ENCODE measurements at places on chromosomes 1 and 21.

- no peak for DNase-seq
These were observed 162.5 kb upstream of the SGIP1 start for GRCh38 chr1:66371233-66372005.

DNA sequence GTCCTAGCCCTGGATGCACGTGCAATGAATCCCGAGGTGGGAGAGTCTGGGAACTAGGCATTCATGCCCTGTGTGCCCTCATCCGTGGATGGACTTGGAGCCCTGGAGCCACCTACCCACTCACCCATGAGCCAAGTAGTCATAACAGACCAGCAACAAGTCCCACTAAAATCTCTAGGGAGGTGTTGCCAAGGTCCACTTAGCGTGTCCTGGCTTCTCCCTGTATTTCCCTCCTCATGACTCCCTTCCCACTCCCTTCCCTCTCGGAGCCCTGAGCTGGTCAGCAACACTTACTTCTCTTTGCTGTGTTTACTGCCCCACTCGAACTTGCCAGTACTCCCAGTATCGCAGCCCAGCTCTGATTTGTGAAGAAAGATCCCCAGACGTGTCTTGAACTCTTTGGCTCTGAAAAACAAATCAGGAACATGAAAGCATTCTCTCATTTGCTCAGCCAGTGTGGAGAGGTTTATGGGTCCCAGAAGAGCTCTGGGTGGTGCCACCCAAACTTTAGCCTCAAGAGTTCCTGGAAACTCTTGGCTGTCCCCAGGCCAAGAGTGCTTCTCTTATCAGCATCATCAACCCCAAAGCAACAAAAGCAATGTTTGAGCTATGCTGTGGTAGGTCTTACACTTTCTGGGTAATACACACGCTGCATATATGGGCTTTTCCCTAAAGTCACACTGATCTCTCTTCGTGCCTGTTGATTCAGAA is 1.1 kb downstream of the RGS16 start:
- no peak for DNase-seq

DNA sequence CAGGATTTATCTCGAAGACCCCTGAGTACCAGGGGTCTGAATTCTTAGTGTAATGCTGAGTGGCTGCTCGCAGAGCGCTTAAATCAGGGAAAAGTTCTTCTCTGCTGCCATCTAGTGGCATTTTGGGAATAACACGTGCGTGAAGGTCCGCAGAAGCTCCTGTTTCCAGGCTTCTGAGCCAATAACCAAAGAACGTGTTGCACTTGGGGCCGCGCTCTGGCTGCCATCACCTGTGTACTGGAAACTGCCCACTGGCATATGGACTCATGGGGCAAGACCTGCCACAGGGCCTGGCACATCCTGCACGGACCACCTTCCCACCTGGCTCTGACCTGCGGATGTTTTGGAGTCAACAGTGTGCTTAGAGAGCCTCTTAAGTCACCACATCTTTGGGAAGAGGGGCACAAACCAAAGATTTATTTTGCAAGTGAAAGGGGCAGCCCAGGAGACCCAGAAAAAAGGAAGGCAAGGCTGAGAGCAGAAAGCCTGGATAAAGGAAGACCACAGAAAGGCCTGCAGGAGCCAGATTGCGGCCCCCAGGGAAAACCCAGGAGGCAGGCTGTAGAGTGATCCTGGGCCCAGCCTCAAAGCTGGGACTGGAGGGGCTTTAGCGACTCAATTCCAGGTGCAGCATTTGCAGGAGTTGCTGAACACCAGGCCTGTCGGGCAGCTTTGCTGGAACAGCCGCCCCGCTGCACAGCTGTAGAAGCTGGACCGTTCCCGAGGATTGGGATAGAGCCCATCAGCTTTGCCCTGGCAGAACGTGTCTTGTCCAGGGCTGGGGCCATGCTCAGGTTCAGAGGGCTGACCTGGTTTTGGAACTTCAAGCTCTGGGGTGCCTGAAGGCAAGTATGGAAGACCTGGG is 13.0 kb downstream of the CHIT1 start:
- DNase-seq: peak; percentile 84

- peak; percentile 31 for DNase-seq
These were observed 33.1 kb upstream of the DIP2A start for GRCh38 chr21:46425571-46425970.

- no peak for DNase-seq
These were observed 30.1 kb downstream of the SLC66A1 start for GRCh38 chr1:19342062-19342750.

GRCh38 chr1:219945795-219946194 is 17.4 kb upstream of the SLC30A10 start:
- DNase-seq: no peak

DNA sequence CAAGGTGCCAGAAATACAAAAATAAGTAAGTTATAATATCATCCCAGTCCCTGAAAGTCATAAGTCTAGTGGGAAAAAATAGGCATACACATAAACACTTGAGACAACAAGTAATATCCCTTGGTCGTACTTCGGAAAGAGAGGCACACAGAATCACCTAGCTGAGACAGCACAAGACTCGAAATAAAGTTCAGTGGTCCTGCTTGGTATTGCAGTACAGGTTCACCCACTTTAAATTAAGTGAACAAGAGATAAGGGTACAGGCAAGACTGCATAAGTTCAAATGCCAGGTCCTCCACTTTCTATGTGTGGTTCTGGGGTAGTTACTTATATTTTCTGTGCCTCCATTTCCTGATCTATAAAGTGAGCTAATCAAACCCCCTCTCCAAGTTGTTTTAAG is 47.6 kb downstream of the SEC16B start:
- DNase-seq: no peak

GRCh38 chr21:21057349-21058062 is 59.3 kb downstream of the NCAM2 start:
- DNase-seq: no peak

GRCh38 chr1:170192546-170192945 is 46.8 kb downstream of the NTMT2 start:
- DNase-seq: no peak

DNA sequence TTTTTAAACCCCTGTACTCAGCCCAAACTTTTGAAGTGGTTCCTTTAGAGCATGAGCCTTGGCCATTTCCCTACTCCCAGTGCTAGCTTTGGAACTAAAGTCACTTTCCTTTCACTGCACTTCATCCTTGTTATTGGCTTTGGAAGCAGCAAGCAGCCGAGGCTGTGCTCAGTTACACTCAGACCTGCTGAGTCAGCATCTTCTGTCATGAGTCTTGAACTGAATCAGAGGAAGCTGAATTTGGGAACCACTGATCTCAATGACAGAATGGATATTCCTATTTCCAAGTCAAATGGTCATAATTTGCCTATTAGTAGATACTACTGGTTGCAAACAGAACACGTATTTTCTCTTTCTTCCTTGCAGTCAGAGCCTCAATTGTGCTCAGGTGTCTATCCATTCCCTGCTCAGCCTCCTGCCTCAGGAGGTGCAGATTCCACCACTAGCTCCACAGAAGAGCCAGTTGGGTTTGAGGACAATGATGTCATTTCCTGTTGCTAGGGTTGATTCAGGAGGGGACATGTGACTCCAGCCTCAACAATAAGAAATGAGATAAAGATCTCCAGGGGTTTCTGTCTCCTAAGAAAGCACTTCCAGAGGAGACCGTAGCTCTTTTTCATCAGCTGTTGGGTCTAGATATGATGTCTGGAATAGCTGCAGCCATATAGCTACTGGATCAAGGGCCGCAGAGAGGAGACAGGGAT is 44.9 kb upstream of the NTPCR start:
- no peak for DNase-seq

GRCh38 chr21:35071347-35071746 is 22.2 kb upstream of the RUNX1 start:
- DNase-seq: no peak

GRCh38 chr1:33931111-33931475 is 67.2 kb downstream of the HMGB4 start:
- DNase-seq: no peak

GRCh38 chr1:198465201-198466144 is 75.0 kb downstream of the ATP6V1G3 start:
- DNase-seq: peak; percentile 39

- no peak for DNase-seq
These were observed 10.6 kb downstream of the PPP1R15B start for GRCh38 chr1:204400882-204401510.

- DNase-seq: no peak
These were observed 24.3 kb upstream of the NID1 start for GRCh38 chr1:236089046-236089773.

DNA sequence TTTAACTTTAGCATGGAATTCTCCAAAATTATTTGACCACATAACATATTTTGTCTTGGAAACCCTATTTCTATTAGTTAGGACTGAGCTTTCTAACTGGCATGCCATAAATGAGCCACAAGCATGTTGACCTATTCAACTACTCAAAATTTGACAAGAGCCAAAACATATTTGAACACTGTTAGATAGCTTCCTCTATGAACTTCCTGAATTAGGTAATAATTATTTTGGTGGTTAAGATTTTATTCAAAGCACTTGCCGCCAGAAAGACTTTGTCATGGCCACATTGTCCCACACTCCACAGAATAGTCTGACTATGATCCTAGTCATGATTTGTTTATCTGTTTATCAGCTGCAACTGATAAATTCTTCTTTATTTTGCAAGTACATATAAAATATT is 23.1 kb upstream of the CTPS1 start:
- DNase-seq: no peak

- no peak for DNase-seq
These were observed 329.7 kb upstream of the USP24 start for GRCh38 chr1:55544826-55545225.

GRCh38 chr1:33468967-33469366 is 3.5 kb upstream of the ZSCAN20 start:
- DNase-seq: no peak

DNA sequence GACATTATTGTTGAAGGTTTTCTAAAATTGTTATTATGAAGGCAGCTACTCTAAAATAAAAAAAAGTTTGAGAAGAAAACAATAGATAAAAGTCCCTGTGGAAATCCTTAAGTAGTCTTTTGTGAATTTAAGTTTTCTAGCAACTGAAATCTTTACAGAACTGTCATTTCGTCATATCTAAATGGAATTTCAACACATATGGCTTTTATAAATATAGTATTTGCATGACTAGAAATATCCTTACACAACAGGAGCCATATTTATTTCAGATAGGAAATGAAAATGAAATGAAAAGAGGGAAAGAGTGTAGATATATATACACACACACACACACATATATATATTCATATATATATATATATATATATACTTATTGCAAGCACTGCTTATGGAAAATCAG is 204.7 kb upstream of the RGS18 start:
- DNase-seq: no peak

DNA sequence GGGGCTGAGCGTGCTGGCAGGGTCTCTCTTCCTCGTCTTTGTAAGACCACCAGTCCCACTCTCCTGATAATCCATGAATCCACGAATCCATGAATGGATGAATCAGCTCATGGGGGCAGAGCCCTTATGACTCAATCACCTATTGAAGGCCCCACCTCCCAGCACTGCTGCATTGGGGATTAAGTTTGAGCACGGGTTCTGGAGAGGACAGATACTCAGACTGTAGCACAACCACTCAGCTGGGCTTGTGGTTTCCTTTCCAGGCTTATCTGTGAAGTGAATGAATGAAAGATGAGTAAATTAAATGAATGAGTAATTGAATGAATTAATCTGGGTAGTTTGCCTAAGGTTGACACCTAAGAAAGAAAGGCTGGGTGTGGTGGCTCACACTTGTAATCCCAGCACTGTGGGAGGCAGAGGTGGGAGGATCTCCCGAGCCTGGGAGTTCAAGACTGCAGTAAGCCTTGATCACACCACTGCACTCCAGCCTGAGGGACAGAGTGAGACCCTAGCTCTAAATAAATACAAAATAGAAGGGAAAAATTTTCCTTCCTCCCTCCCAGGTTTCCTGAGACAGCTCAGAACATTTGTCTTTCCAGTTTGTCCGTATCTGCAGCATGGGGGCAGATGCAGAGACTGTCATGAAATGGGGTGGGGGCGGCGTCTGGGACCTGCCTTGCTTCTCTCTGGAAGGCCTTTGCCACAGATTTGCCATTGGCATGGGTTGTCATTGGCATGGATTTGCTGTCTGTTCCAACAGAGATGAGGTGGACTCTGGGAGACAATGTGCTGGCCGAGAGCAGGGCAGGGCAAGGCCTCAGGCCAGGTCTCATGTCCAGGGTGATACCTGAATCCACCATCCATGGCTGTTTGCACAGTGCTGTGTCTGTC is 187.7 kb upstream of the C1orf174 start:
- no peak for DNase-seq

DNA sequence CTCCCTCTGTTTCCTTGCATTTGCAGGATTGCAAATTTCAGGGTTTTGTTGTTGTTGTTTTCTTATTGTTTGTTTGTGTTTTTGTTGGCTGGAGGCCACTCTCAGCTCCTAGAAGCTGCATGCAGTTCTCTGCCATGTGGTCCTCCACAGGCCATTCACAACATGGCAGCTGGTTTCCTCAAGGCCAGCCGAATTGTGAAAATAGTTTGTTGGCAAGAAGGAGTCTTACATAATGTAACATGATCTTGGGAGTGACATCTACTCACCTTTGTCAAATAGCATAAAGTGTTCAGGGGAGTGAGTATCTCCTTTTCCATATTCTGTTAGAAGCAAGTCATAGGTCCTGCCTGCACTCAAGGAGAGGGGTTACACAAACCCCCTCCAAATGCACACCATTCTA is 10.6 kb upstream of the UAP1 start:
- no peak for DNase-seq

GRCh38 chr1:172477216-172477615 is 33.3 kb upstream of the PIGC start:
- DNase-seq: no peak

DNA sequence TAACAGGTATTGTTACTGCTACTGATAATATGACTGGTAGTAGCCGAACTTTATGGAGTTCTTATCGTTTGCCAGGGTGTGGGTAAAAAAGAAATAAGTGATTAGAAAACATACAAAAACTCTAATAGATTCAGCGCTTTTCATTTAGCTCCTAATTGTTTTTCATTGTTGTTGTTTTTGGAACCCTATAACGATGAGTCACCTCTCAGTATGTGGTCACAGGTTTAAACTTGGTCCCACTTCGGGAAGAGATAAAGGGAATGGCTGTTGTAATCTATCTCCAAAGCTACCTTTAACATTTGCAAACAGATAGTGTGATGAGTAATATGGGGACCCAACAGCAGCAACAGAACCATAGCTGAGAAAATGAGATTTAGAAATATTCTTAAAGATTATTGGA is 62.7 kb upstream of the BCL10 start:
- DNase-seq: no peak

GRCh38 chr1:228868731-228869024 is 133.4 kb downstream of the RHOU start:
- DNase-seq: no peak

GRCh38 chr1:115654663-115655305 is 13.0 kb downstream of the VANGL1 start:
- DNase-seq: no peak

DNA sequence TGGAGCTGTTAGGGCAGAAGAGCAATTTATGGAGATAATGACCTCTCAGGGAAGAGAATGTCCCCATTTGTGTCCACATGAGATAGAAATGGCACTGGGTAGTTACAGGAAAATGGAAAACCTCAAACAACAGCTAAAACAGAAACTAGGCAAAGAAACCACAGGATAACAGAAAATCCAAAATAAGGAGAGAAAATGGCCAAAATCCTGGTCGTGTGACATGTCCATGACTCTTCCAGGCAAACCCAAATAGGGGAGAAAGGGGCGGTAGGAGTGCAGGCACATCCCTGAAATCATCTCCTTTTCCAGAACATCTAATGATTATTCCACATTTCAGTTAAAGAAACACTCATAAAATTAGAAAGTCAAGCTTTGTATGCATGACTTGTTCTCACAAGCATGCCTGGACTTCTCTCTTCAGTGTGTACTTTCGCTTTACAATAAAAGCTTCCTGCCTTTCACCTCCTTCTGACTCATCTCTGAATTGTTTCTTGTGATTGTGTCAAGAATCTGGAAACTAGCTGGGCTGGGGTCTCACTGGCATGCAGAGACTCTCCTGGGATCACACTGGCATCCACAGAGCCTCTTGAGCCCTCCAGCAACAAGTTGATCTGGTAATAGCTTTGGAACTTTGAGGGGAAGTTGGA is 171.4 kb upstream of the ZP4 start:
- DNase-seq: no peak

All from D341Med (cell line).